ENCODE measurements at places on chromosomes 3 and 15.

DNA sequence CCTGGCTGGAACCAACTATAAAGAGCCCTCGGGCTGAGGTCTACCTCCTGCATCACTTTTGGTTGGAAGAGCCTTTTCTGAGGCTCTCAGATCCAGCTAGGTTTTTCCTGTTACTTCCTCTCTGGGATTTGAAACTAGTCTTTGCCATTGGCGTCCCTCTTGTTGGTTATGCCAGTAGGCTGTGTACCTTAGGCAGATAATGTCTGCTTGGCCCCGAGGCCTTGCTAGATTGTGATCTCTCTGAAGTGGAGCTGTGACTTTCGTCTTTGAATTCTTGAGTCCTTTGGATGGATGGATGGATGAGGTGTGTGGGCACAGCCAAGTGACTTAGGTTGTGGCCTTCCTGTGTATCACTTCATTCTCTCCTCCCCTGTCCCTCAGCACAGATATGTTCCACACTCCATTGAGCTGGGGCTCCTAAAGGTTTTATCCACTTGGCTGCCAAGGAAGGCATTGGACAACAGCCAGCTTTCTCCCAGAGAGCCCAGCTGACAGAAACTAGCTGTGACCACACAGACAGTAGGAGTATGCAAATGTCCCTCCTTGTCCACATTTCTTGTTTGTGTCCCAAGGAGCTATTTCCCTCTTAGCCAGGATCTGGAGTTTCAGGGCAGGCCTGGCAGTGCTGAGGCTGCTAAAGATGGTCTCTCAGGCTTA, 7.9 kb upstream of the DNAJC17 start:
- DNase-seq = no peak

DNA sequence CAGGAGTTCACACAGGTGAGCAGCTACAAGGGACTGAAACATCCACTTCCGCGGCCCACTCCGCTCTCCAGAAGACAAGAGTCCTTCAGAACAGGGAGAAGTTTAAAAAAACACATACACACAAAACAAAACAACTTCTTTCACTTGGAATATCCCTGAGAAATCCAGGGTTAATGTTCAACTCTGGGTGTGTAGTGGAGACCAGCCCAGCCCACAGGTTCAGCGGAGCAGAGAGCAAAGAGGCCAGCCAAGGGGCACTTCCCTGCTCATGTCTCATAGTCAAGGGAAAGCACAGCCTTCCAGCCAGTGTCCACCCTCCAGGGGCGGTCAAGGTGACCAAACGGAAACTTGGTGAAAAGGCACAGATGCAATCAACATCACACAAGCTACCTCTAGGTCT, 41.6 kb downstream of the WNT5A start:
- no peak for DNase-seq

- DNase-seq = no peak
These were observed 316.4 kb downstream of the NSUN3 start for GRCh38 chr3:94379264-94379663.

- no peak for DNase-seq
These were observed 148.8 kb downstream of the ALDH1A2 start for GRCh38 chr15:57916695-57917094.

- no peak for DNase-seq
These were observed 5.7 kb downstream of the CCDC32 start for GRCh38 chr15:40558952-40559742.

- no peak for DNase-seq
These were observed 64.8 kb upstream of the PCSK6 start for GRCh38 chr15:101554115-101554915.

DNA sequence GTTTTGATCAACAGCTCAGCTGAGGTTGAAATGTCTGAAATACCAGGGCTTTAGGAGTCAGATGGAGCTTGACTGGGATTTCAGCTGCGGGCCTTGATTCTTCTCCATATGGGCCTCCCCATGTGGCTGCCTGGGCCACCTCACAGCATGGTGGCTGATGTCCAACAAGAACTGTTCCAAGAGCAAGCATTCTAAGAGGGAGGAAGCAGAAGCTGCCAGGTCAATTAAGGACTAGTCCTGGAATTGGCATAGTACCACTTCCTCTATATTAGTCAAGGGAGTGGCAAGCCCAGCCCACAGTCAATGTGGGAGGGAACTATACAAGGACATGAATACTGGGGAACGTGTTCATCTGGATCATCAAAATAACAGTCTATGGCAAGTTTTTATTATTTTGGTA, 181.7 kb upstream of the ANKRD28 start:
- DNase-seq = no peak

- DNase-seq = no peak
These were observed 143.6 kb upstream of the GRM7 start for GRCh38 chr3:6717026-6717943.

DNA sequence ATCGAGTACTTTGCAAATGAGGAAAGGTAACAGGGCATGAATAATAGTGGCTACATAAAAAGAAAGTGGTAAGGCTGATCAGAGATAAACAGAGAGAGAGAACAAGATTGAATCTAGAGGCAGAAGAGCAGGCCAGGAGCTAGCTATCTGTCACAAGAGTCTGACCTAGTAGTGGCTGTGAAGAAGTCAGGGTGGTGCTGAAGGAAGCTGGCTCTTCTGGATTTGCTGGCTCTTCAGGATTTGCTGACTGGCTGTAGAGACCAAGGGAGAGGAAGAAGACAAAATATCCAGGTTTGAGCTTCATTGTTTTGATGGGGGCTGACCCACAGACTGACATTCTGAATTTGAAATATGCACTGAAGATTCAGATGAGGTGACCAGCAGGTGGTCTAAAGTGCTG, 142.3 kb downstream of the SSR3 start:
- no peak for DNase-seq

GRCh38 chr15:68440136-68440535, 8.2 kb upstream of the ITGA11 start:
- no peak for DNase-seq

- peak; percentile 89 for DNase-seq
These were observed 82.3 kb downstream of the RBPMS2 start for GRCh38 chr15:64693134-64693533.

GRCh38 chr3:64185436-64185835, 39.8 kb downstream of the PRICKLE2 start:
- no peak for DNase-seq

- DNase-seq = peak; percentile 70
These were observed 103.5 kb downstream of the TBC1D2B start for GRCh38 chr15:77974098-77974414.

- DNase-seq = no peak
These were observed 13.0 kb downstream of the SV2B start for GRCh38 chr15:91113030-91113429.

DNA sequence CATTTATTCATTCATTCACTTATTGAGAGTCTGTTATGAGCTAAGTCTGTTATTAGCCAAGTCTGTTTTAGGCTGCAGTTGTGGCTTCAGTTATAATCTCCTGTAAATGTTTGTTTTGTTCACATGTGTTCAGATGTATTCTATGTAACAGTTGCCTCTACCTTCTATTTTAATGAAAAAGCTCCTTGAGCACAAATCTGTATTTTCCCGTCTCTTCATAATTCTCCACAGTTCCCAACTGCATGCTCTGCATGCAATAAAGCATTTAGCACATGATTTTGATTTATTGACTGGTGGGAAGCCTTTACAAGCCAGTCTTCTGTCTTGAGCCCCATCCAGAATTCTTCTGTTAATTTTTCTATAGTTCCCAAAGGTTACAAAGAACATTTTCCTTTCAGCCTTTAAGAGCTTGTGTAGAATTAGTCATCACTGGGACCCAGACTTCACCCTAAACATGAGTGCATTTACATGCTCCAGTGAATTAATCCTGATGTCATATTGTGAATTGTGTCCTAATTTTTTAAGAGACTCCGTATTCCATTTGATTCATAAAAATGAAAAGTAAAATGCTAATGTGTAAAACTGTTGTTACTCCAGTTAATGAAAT, 122.3 kb upstream of the NR2E3 start:
- DNase-seq = peak; percentile 68

- no peak for DNase-seq
These were observed 51.9 kb downstream of the RHCG start for GRCh38 chr15:89444241-89445225.

GRCh38 chr3:164779816-164780215, 298.5 kb downstream of the SI start:
- no peak for DNase-seq

DNA sequence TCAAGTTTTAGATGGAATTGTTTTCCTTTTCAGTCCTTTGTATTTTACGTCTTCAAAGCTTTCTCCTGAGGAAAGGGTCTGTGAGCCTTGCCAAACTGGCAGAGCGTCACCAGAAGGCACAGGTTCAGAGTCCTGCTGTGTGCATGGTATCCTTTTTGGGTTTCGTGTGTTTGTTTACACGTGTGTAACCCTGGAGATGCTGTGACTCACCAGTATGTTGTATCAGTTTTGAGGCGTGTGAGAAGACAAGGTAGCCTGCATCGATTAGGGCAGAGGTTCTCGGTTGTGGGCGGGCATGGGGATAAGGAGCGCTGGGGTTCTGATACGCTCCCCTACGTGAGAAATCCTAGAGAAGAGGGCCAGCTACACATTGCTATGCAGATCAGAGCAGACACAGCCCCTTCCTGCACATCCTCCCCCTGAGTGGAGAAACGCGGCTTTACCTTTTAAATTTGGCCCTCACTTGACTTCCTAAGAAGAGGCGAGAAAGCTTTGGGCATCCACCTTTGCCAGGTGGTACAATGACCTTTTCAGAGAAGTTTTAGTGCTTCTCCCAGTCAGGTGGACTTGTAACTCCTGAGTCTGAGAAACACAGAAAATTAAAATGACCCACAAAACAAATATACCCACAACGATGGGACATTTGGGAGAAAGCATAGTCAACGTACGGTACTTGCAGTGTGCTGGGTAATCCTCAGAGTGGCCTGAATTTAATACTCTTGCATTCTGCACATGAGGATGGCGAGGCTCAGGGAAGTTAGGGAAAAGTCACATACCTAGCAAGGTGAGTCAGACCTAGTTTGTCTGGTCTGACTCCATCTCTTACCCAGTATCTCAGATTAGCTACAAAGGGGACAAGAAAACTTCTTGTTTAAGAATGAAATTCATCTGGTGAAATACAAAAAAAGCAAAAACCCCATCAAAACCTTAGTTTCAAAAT, 38.1 kb downstream of the TRAK1 start:
- DNase-seq = no peak

DNA sequence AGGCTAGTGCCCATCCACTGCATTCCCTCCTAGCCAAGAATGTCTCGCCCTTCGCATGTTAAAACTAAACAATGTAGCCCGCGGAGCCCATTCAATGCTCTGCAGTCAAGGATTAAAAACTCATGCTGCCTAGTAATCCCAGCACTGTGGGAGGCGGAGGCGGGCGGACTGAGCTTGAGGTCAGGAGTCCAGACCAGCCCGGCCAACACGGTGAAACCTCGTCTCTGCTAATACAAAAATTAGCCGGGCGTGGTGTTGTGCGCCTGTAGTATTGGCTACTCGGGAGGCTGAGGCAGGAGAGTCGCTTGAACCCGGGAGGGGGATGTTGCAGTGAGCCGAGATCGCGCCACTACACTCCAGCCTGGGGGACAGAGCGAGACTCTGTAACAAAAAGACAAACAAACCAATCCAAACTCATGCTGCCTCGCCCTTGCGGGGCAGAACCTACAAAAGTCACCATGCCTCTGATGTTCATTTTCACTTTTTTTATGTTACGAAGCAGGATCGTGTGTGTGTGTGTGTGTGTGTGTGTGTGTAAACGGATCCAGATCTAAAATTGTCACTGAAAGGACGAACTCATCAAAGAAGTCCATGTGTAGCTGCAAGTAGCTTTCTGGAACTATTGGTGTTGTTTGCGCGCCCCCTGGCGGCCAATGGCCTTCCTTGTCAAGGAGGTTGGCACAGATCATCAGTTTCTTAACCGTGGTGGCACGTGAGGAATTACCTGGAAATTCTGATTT, 54.8 kb upstream of the SPESP1 start:
- DNase-seq = peak; percentile 89

- no peak for DNase-seq
These were observed 58.3 kb upstream of the ARL6 start for GRCh38 chr3:97706226-97706625.

DNA sequence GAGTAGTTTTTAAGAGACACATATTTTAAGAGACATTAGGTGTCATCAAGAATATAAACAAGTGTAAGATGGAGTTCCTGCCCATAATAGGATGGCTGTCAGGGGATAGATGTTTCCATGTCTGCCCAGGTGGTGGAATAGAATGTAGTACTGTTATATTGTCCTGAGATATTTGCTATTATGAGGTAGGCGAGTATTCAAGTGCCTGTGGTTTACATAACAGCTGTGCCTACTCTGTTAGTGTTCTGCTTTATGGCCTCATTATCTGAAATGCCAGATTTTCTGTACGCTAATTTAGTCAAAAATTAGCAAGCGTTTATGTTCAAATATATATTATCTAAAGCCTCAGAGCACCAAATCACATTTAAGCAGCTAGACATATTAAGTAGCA, 360.2 kb upstream of the ROPN1 start:
- DNase-seq = no peak

DNA sequence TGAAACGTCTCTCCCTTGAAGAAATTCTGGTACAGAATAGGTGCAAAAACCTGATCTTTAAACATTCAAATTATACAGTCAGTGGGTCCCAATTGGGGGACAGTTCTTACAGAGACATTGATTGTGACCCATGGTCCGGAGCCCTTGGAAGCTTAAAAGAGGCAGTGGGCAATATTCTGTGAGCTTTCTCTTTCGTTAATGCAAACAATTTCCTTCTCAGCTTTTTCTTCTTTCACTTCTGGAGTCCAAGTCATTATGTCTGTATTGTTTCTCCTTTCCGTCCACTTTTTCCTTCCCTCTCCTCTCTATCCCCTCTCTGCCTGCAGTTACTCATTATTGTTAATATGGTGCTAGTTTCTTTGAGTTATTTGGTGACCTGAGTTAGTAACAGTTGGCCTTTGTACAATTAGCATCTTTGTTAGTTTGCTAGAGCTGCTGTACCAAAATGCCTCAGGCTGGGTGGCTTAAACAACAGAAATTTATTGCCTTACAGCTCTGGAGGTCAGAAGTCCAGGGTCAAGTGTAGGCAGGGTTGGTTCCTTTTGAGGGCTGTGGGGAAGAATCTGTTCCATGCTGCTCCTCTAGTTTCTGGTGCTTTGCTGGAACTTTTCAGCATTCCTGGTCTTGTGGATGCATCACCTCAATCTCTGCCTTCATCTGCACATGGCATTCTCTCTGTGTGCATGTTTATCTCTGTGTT, 102.6 kb downstream of the GMPS start:
- DNase-seq = no peak

- peak; percentile 76 for DNase-seq
These were observed 385.3 kb downstream of the NTRK3 start for GRCh38 chr15:87871258-87871681.

GRCh38 chr15:40183636-40184463, 23.0 kb downstream of the BUB1B start:
- DNase-seq = no peak

- no peak for DNase-seq
These were observed 24.2 kb upstream of the CD96 start for GRCh38 chr3:111517801-111518200.

GRCh38 chr3:112348943-112349342, 16.0 kb downstream of the CD200 start:
- DNase-seq = no peak
